ENCODE measurements at places on chromosomes 6 and 20. TPM values are rescaled to one million over a fixed set of nuclear protein-coding genes. Genes with fewer than 3 reads are reported as not detected.

GRCh38 chr6:30157581-30157980 is 3.4 kb downstream of the TRIM10 start:
- peak; percentile 70 for DNase-seq

DNA sequence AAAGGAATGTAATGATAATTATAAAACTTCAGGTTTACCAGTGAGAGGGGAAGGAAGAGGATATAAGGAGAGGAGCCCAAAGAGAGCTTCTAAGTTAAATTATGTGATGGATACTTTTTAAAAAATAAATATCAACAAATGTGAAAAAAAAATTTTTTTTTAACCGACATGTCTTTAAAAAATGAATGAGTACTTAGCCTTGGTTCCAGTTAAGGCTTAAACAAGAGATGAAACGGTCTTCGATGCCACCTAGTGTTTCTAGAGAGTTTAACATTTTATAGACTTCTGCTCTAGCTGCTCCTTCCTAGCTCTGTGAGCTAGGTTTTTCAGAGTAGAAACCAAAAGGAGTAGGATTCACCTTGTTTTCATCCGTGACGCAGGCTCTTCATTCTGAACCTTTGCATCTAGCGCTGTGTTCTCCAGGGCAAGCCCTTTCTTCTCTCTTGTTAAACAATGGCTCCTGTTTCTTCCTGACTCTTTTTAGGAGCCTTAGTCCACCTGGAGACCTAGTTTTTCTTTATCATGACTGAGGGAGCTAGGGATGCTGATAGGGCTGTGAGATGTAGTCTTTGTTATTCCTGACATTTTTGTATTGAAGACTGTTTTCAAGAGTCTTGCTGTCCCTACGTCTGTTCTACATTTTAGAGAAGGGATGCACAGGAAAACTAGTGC is 42.4 kb upstream of the GNRH2 start:
- DNase-seq, result peak; percentile 67

GRCh38 chr6:47478233-47479139 is 897 bp downstream of the CD2AP start:
- DNase-seq, result peak; percentile 55

- peak; percentile 33 for DNase-seq
Observed at GRCh38 chr6:133894795-133895358, 6.0 kb downstream of the TCF21 start.

Gene SLC22A3
- not detected for total RNA-seq

Gene LY6G5C
- total RNA-seq, result 1.7 TPM

Gene BMP7
- total RNA-seq, result not detected
